Activated naive CD8-positive, alpha-beta T cell treated with anti-CD3 and anti-CD28 coated beads for 36 hours (primary cell): ENCODE measurements at places on chromosomes 7 and 10.

DNA sequence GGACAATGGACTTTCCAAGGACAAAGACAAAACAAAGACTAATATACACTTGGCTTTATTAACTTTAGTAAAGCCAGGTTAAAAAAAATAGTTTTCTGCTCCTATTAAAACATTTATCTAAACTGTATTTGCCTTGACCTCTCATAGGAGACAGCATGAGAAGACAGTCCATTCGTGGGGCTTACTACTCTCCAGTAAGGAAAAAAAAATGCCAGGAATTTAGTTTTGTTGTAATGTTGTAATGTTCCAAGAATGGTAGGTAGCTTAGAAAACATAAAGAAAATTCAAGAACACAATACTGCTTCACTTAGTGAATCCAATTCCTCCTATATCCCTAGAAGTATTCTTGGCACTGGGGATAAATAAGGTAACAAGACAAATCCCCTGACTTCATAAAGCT lies 81.7 kb downstream of the KMT2C start:
- no peak for DNase-seq

DNA sequence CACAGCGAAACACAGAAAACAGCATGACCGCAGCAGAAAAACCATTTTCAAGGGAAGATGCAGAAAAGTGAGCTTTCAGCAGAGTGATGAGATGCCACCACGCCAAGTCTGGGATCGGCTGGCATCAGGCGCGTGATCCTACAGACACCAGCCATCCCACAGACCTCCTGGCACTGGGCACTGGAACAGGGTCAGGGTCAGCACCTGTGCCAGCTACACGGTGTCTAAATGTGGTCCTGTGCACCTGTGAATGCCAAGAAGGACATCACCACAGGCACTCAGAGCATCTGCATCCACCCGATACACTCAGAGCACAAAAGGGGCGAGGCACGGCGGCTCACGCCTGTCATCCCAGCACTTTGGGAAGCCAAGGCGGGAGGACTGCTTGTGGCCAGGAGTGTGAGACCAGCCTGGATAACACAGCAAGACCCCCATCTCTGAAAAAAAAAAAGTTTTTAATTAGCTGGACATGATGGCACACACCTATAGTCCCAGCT lies 31.5 kb downstream of the STK32C start:
- DNase-seq = no peak

GRCh38 chr10:132043861-132044695 lies 21.7 kb upstream of the JAKMIP3 start:
- no peak for DNase-seq

- DNase-seq = no peak
Measured at GRCh38 chr7:46009211-46009610, 88.1 kb upstream of the IGFBP3 start.

GRCh38 chr10:43573250-43574000 lies 991 bp downstream of the ZNF239 start:
- no peak for DNase-seq

GRCh38 chr10:97907211-97907610 lies 57.6 kb downstream of the GOLGA7B start:
- DNase-seq = no peak

DNA sequence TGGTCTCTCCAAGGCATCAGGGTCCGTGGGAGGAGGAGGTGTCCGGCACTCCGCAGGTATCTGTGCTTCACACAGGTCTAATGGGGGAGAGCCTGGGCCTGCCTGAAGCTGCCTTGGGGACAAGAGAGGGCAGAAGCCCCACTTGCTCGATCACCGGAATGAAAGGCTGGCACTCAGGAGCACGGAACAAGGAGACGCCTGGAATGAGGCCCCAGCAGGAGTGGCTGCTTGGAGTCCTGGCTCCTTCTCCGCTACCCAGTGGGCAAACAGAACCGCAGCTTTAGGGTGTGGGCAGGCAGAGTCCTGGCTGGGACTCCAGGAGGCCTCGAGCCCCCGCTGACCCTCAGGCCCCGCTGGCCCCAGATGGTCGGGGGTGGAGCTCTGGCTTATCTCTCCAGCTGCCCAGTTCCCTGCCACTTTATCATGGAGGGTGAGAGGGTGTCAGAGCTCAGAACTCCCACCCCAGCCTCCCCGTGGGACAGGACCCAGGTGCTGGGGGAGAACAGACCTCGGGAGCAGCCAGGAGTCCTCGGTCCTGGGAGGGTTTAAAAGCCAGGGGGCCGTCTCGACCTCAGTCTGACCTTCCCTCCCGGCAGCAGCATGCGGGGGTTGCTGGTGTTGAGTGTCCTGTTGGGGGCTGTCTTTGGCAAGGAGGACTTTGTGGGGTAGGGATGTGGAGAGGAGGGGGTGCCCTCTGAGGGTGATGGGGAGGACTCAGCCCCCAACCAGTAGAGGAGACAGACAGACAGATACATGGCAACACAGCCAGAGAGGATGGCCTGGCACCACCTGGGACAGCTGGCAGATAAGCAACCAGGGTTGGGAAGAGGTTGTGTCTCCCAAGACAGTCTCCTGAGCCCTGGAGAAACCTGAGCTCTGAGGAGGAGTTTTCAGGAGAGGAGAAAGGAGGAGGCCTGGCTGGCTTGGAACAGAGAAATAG lies at the start of gene CPA1:
TSS of gene CPA1 (plus strand) at position 574 of the 940 bp plus-strand sequence. CDS start at position 601, 27 bp downstream.
- no peak for DNase-seq

DNA sequence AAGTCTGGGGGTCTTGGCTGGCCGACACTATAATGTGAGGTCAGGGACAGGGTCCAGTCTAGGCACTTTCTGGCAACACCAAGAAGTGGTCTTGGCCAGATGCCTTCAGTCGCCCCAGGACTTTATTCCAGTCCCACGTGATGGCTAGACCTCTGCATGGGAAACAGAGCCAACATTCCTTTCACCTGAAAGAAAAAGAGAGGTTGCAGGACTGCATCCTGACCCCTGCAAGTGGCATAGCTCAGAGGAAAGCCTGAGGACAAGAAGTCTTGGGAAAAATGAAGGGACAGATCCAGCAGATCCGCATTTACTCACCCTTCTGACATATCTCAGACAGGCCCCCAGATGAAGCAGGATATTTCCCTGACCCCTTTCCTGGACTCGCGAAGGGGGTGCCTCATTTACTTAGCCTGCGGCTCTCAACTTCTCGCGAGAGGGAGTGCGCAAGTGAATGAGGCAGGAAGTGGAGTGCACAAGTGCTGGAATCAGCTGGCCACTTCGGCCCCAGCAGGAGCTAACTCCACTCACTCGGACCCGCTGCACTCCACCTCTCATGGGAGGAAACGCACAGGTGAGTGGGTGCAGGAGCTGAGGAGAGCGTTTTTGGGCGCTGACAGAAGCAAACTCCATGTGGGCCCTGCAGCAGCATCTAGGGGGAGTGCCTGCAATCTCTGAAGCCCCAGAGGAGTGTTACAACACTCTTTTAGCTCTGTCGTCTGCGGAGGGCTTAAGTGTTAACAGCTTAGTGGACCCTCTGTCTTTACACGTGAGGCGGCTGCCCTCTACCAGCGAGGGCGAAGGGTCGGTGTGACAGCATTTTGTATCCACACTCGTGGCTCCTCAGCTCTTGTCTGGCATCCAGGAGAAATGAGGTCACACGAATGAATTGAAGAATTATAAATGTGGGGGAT lies 916.2 kb upstream of the GHITM start:
- no peak for DNase-seq

DNA sequence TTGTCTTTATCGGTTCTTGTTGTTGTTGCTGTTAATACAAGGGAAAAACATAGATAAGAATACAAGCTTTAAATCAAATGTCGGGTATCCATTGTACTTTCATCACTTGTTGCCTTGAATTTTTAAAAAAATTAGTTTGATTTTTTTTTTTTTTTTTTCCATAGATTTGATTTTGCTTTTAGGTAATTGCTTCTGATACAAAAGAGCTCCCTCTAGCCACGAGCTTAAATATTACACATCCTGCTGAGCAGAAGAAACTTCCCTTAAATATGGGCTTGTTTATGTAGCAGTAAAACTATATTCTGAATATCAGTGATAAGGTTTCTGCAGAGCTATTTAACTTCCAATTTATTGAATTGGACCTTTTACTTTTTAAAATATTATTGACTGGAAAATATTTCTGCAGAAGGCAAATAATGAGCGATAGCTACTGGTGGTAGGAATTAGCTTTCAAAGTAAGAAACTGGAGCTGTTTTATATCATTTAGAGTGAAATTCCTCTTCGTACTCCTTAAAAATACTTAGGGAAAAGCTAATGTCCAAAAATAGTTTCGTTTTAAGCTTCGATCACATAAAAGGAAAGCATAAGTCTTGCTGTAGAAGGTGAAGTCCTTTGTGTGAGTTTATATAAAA lies 216.9 kb downstream of the POLR1F start:
- no peak for DNase-seq

GRCh38 chr10:11822026-11822756 lies 965 bp upstream of the PROSER2 start:
- DNase-seq = no peak

DNA sequence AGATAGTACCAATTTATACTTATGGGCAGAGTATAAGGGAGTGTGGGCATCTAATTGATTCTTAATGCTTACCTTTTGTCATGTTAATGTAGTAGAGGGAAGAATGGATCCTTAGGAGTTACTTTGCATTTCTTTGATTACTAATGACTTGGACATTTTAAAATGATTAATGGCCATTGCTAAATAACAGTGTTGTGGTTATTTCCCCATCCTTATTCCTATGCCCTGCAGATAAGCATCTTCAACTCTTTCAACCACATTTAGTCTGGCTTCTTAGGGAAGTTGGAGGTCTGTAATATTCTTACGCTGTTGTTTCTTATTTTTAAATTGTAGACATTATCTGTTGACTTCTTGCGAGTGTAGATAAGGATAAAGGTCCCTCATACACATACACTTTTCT lies 37.2 kb downstream of the KAT6B start:
- DNase-seq = no peak

DNA sequence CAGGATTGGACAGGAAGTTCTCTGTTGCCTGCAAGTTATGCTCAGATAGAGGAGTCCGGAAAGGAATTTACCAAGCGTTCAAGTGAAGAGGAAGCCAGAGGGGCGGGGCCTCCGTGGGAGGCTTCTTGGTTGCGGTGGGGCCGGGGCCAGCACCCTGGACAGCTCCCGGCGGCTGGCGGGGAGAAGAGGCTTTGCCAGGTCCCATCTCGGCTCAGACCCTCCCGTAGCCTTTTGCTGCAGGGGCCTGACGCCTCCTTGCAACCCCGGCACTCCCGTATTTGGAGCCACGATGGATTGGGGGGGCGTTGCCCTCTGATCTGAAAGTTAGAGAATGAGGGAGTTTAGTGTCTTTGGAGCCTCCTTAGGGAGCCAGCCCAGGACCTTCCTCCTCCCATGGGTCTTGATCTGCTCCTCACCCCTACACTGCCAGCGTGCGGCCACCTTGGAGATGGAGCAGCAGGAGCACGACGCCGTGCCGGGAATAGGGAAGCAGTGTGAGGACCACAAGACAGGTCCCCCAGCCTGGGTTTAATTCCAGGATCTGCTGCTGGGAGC lies 3.1 kb upstream of the SLC18A3 start:
- peak; percentile 78 for DNase-seq

- DNase-seq = no peak
Measured at GRCh38 chr10:93073539-93074146, at the start of gene CYP26A1. Gene CYP26A1, plus strand, starts transcription at chr10:93073893. Its CDS starts 42 bp downstream, at chr10:93073935.

GRCh38 chr10:63767138-63767801 lies 246.1 kb downstream of the REEP3 start:
- DNase-seq = no peak

DNA sequence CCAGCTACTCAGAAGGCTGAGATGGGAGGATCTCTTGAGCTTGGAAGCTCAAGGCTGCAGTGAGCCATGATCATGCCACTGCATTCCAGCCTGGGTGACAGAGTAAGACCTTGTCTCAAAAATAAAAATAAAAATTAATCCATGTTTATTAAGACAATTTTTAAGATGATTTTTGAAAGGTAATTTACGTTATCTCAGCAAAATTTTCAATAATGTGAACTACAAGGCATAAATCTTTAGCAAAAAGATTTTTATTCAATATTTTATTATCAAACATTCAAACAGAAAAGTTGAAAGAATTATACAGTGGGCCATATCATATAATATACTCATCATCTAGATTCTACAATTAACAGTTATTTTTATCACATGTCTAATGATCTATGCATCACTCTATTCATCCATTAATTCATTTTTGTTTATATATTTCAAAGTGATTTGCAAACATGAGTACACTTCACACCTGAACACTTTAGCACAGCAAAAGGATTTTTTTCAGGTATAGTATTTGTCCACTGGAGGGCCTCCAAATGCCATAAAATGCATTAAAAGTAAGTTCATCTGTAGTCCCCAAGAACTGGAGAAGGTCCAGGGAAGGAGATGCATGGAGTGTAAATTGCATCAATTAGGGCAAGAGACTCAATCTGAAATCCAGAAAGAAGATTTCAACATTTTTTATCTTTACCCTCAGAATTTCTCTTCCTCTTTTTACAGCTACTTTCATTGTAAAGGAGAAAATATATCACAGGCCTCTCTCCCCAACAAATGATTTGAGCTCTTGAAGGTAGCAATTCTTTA lies 38.6 kb upstream of the RSBN1L start:
- DNase-seq = no peak

DNA sequence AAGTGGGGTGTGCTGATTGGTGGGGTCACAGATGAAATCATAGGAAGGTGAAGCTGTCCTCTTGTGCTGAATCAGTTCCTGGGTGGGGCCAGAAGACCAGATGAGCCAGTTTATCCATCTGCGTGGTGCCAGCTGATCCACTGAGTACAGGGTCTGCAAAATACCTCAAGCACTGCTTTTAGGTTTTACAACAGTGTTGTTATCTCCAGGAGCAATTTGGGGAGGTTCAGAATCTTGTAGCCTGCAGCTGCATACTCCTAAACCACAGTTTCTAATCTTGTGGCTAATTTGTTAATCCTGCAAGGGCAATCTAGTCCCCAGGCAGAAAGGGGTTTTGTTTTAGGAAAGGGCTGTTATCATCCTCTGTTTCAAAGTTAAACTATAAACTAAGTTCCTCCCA lies 17.0 kb upstream of the IFRD1 start:
- DNase-seq = no peak

- DNase-seq = no peak
Measured at GRCh38 chr7:158238616-158239289, 348.9 kb downstream of the PTPRN2 start.

GRCh38 chr10:131404886-131405285 lies 93.4 kb upstream of the TCERG1L start:
- DNase-seq = no peak

DNA sequence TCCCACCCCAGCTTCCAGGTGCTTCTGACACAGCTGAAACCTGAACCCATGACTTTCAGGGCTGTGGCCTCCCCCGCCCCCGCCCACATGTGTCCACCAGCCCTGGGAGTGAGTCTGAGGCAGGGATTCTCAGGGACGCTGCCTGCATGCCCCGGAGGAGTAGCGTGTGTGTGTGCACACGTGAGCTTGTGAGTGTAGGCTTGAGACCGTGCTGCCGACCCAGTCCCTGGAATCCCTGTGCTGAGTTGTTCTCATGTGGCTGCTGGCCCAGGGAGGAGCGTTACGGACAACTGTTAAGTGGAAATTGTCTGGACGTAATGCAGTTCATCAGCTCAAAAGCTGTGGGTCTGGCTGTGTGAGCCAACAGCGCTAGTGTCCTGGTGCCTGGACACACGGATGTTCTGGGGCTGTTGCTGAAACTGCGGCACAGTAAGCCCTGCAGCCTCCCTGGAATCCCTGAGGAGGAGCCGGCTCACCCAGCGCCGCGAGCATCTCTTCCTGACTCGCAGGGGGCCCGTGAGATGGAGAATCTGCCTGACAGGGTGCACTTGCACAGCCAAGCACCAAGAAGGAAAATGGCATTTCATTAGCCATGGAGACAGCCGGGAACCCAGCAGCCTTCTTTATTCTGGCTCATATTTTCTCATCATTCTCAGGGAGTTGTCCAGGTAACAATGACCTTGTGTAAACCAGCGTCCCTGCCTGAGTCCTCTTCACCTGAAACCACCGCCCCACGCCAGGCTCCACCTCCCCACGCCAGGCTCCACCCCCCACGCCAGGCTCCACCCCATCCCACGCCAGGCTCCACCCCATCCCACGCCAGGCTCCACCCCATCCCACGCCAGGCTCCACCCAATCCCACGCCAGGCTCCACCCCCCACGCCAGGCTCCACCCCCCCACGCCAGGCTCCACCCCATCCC lies 603.9 kb downstream of the PTPRN2 start:
- no peak for DNase-seq
